A673 (cell line): ENCODE measurements at places on chromosomes 5 and 9. TPM values are rescaled to one million over a fixed set of nuclear protein-coding genes. Genes with fewer than 3 reads are reported as not detected.

Gene EPB41L4A
- not detected in 2 replicates for total RNA-seq

Gene ACTBL2
- total RNA-seq = not detected in 2 replicates

Gene NEUROG1
- total RNA-seq = not detected in 2 replicates

Gene DDX4
- not detected in 2 replicates for total RNA-seq

DNA sequence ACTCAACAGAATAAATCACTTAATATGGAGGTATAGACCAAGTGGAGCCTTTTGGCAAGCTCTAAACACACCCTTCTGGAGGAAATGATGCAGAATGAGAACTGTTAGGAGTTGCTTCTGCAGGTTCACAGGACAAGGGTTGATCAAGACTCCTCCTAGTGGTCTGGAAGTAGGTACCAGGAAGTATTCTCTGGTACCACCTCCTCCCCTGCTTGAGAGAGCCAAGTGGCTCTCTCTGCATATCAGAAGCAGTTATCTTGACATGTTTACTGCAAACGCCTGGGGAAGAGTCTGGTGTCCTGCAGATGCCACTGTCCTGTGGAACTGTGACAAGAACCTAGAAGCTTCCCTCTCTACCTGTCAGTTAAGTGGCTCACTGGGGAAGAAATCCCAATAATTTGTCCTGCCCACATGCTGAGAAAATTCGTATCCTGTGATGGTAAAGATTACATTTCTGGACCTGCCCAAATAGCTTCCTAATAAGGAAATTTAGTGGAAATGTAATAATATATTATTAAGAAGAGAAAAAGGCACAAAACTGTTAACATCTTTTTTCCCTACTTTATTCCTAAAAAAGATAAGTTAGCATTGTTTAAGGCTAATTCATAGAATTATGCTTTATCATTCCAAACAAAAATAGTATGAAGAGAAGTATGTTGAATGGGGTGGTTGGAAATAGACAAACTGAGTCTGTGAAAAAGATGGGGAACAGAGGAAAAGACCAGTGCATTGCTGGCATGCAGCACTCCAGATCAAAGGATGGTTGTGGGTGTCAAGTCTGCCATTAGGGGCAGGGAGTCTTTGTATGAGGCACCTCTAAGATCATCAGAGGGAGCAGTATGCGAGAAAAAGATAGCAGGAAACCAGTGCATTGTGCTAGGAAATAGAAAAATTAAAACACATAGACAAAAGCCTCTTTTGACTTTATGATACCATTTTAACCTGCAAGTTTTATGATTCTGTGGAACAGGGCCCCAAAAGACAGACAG lies 118.8 kb downstream of the CDC42SE2 start:
- H3K4me3 ChIP-seq = no peak overlapping the region
- H3K4me1 ChIP-seq = peaks cover 43% of the 10 kb centered on the region
- H3K27ac ChIP-seq = no peak overlapping the region

DNA sequence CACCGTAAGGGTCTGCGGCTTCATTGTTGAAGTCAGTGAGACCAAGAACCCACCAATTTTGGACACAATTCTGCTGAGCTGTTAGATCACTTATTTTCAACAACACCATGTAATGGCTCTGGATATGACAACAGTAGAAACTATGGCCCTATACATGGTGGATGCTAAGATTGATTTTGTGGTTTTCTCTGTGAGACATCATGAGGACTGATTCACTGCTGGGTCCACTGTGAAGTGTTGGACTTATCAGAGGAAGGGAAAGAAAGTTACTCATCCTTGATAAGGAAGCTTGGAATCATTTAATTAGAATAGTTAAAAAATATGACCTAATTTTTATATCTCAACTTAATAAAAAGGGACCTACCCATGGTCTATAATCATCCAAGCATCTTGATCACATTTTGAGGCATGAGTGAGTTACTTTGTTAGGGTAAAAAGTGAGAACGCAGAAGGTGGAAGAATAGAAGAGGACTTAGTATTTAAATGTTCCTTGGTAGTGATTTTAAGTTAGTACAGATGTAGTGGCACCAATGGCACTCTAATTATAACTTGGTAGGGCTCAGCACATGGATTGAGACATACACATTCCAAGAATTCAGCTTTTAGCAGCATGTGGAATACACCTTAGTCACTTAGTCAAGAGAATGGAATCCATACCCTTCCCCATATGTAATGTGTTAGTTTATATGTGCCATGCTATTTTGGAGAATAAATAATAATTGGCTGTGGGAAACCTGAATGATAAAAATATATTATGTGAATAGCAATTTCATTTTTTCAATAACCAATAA lies 123.5 kb upstream of the CD180 start:
- DNase-seq = no peak
- H3K4me1 ChIP-seq = peaks cover 6% of the 10 kb centered on the region
- H3K4me3 ChIP-seq = no peak overlapping the region

- DNase-seq = no peak
- H3K36me3 ChIP-seq = no peaks in the 10 kb centered on the region
- H3K4me3 ChIP-seq = no peak overlapping the region
- no peaks in the 10 kb centered on the region for H3K27me3 ChIP-seq
- H3K27ac ChIP-seq = no peak overlapping the region
Observed at GRCh38 chr5:141771562-141771961, 89.5 kb upstream of the ARAP3 start.

- H3K36me3 ChIP-seq = no peaks in the 10 kb centered on the region
- no peak for DNase-seq
- H3K27me3 ChIP-seq = peaks cover 23% of the 10 kb centered on the region
- no peak overlapping the region for H3K27ac ChIP-seq
Observed at GRCh38 chr9:75918154-75918553, 27.7 kb downstream of the PCSK5 start.

- H3K36me3 ChIP-seq = no peaks in the 10 kb centered on the region
- H3K27ac ChIP-seq = no peak overlapping the region
- H3K27me3 ChIP-seq = peaks cover 78% of the 10 kb centered on the region
- no peak overlapping the region for H3K4me3 ChIP-seq
- DNase-seq = no peak
Observed at GRCh38 chr5:169576181-169576598, 7.4 kb upstream of the SPDL1 start.

DNA sequence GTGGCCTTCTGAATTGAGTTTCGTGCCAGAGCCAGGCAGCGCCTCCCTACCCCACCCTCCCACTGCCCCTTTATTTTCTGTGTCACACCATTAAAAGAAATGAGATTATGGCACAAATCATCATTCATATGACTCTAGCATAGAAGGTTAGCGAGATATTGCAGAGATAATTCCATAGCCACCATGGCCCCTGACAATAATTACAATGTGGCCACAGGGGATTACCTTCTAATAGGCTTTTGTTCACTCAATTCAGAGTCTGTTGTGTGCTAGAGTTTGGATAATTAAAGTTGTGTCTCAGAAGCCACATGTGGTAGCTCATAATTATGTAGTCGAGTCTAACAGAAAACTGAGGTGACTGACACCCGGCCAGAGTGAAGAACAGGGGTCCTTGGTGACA lies 428.1 kb downstream of the ARHGEF28 start:
- no peaks in the 10 kb centered on the region for H3K4me1 ChIP-seq
- no peak overlapping the region for H3K4me3 ChIP-seq
- H3K27me3 ChIP-seq = peaks cover 76% of the 10 kb centered on the region
- peak; percentile 19 for DNase-seq

DNA sequence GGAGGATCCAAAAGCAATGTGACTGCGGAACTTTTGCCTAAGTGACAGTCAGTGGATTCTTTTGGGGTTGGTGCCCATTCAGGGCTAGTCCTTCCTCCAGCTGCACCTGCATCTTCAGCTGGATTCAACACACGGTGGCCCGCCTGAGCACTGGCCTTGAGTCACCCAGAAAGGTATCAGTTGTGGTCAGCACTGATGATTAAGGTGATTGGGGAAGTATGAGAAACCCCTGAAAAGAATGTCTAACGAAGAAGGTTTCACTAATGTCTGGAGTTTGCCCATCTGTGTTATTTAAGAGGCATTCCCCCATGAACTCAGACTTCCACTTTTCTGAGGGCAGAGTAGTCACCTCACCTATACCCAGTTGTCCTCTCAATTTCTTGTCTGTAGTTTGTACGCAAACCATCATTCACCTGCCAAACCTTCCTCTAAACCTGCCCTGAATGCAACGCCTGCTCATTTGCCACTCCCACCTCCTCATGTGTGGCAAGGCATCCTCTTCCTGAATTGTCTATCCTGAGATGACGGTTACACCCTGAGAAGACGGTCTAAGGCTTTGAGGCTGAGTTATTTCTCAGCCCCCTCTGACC lies 27.2 kb downstream of the CSF2 start:
- H3K36me3 ChIP-seq = no peaks in the 10 kb centered on the region
- H3K27ac ChIP-seq = no peak overlapping the region
- no peaks in the 10 kb centered on the region for H3K27me3 ChIP-seq
- H3K4me1 ChIP-seq = no peaks in the 10 kb centered on the region

DNA sequence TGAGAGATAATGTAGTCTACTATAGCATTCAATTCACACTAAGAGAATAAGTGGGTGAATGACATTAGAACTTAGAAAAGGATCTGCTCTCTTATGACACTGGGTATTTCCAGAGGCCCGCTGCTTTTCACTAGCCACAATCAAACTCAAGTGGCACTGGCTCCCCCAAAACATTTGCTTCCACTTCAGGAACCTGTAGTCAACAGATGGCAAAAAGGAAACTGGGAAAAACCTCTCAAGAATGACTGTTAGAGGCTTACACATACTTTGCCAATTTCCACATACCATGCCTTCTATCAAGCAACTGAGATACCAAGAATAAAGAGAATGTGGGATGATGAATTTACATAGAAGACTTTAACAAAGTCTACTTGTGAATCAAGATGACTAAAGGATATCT lies 11.2 kb downstream of the POC5 start:
- H3K36me3 ChIP-seq = peaks cover 30% of the 10 kb centered on the region
- H3K27me3 ChIP-seq = no peaks in the 10 kb centered on the region
- no peak overlapping the region for H3K4me3 ChIP-seq
- no peak overlapping the region for H3K27ac ChIP-seq
- no peaks in the 10 kb centered on the region for H3K4me1 ChIP-seq
- no peak for DNase-seq
